CD4-positive, alpha-beta T cell treated with Interleukin-15 for 1 hour (primary cell): ENCODE measurements at places on chromosomes 11 and 22.

GRCh38 chr11:119727523-119728151 is 1.4 kb downstream of the NECTIN1 start:
- no peak for DNase-seq

DNA sequence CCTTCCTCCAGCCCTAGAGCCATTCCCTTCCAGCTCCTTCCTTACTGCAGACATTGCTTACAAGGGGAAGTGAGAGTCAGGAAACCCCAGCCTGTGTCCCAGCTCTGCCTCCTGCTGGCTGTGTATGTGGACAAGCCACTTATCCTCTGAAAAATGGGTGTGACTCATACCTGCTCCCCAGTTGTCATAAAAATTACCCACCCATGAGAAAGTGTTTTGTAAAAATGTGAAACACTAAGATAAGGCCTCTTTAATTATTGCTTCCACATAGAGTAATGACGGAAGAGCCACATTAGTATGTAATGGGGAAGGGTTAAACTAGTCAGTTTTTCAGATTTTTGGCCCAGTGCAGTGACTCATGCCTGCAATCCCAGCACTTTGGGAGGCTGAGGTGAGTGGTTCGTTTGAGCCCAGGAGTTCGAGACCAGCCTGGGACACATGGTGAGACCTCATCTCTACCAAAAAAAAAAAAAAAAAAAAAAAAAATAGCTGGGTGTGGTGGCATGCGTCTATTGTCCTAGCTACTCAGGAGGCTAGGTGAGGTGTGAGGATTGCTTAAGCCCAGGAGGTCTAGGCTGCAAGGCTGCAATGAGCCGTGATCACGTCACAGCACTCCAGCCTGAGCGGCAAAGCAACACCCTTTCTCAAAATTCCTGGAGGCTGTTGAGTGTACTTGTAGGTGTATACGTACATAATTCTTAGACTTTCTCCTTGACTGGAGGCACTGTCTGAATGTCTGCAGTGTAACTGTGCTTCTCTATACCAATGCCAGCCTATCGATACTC is 84.9 kb downstream of the CTTN start:
- peak; percentile 35 for DNase-seq

DNA sequence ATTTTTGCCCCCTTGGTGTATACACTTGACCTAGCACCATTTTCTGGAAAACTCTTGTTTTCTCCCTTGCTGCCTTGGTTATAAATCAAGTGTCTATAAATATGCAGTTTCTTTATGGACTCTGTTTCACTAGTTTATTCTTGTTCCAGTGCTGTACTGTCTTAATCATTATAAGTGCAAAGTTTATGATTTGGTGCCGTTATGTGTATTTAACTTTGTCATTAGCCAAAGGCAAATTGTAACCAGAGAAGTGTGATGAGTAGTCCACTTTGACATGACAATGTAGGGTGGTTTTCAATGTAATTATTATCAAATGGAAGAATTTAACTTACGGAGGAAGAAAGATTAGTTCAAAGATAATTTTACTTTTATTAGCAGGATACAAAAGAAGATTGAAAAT is 40.3 kb downstream of the SPECC1L start:
- no peak for DNase-seq

DNA sequence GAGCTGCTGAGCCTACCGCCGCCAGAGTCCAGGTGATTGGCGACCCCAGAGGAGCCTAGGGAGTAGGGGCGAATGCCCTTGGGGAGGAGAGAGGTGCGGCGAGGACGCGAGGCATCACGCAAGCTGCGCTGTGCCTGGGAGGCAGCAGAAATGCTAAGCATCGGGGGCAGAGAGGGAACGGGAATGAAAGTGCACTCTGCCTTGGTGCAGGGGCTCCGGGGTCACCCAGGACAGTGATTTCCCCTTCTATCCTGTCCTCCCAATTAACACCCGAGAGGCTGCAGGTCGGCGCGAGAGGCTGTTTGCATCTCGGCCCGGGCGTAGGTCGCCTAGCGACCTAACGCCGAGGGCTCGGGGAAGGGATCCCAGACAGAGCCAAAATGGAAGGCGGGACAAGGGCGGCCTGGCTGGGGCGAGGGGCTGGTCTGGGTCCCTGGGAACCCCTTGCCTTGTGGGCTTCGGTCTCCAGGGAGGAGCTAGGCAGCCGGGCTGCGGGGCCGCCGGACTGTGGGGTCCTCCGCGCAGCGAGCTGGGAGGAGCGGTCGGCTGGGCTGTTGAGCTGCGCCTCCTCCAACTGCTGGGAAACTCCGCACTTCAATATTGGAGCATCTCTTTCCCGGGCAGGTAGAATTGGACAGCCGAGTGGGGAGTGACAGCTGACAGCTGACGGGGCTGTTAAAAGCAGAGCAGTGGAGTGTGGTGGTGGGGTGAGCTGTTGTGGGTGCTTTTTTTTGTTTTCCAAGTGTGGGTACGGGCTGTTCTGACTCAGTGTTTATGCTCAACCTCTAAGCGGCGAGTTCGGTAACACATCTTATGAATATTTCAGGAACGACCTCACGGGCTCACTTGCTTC is 657 bp downstream of the ELMOD1 start:
- no peak for DNase-seq

GRCh38 chr22:20094197-20094807 is 14.3 kb downstream of the DGCR8 start:
- DNase-seq = no peak

GRCh38 chr11:120709808-120710207 is 198.3 kb downstream of the GRIK4 start:
- DNase-seq = no peak

- no peak for DNase-seq
Observed at GRCh38 chr11:114819028-114819427, 140.7 kb downstream of the NXPE2 start.
